ENCODE measurements at places on chromosomes 2 and 18.
A peak's percentile ranks its signal among the peaks of the same experiment; 100 is the strongest.

GRCh38 chr2:173574324-173575112 is 219.8 kb downstream of the CDCA7 start:
- DNase-seq = no peak

GRCh38 chr2:217330647-217331046 is 470.8 kb upstream of the TNP1 start:
- DNase-seq = no peak

GRCh38 chr18:58105888-58106260 is 61.8 kb downstream of the NEDD4L start:
- DNase-seq = no peak

- no peak for DNase-seq
Observed at GRCh38 chr18:55422456-55423180, 165.4 kb downstream of the TCF4 start.

DNA sequence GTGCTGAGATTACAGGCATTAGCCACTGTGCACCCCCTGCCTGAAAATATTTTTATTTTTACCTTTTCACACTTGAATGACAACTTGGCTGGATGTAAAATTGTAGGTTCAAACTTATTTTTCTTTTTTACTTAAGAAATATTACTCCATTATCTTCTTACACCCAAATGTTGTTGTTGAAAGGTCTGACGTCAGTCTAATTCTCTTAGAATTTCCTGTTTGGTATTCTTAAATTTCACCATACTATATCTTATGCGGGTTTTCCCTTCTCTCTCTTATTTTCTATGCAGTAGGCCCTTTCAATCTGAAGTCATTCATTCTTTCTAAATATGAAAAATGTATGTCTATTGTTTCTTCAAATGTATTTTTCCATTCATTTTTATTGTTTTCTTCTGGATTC is 29.1 kb upstream of the RAB11FIP5 start:
- no peak for DNase-seq

DNA sequence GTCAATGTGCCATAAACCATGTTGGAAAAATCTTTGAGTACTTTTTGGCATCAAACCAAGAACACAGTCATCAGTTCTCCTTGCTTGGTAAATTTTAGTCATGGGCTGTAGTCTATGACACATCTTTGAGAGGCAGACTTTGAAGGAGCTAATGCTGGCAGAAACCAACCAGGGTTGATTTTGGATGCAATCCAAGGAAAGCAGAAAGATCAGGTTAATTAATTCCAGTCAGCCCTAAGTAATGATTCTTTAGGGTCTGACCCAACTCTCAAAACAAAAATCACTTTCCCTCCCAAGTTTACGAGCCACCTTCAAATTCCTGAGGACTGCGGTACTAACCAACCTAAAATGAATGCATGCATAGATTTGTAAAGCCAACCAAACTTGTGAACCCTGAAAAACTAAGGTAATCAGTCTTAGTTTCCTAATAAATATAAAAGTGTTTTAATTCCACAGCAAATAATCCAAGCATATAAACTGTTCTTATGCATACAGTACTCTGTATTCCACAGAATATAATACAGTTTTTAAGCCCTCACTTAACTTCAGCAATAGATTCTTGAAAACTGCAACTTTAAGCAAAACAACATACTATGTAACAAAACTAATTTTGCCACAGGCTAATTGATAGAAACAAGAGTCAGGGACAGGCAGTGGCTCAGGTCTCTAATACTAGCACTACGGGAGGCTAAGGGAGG is 22.0 kb downstream of the AP1S3 start:
- no peak for DNase-seq

GRCh38 chr2:182914852-182915251 is 48.4 kb upstream of the FRZB start:
- no peak for DNase-seq

DNA sequence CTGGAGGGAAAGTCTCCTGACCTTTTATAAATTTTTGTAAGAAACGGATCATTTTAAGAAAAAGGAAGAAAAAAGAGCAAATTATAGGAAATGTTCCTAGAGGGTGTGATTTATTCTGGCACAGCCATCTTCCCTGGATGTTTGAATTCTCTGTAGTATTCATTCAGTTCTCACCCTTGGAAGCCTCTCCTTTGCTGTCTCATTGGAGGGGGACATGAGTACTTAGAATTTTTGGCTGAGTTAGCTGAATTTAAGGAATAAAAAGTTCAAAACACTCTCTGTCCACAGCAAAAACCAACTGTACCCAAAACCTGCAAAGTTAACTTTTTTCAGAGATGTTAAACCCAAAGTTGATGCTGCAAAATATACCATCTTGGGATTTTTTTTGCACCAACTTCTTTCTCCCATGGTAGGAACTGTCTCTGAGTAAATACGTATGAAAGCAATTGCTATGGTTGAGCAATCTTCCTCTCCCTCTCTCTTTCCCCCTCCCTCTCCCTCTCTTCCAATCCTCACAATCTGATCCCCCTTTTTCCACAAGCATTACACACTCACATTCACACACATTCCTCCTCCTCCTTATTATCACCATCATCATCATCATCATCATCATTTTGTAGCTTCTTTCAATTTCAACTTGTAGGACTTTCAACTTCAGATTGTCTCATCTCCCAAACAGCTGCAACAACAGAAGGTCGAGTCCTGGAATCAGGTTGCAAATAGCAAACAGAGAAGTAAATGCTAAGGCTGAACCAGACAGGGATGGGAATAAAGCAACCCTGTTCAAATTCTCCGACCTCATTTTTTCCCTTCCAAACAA is 183.7 kb downstream of the GFPT1 start:
- DNase-seq = no peak

DNA sequence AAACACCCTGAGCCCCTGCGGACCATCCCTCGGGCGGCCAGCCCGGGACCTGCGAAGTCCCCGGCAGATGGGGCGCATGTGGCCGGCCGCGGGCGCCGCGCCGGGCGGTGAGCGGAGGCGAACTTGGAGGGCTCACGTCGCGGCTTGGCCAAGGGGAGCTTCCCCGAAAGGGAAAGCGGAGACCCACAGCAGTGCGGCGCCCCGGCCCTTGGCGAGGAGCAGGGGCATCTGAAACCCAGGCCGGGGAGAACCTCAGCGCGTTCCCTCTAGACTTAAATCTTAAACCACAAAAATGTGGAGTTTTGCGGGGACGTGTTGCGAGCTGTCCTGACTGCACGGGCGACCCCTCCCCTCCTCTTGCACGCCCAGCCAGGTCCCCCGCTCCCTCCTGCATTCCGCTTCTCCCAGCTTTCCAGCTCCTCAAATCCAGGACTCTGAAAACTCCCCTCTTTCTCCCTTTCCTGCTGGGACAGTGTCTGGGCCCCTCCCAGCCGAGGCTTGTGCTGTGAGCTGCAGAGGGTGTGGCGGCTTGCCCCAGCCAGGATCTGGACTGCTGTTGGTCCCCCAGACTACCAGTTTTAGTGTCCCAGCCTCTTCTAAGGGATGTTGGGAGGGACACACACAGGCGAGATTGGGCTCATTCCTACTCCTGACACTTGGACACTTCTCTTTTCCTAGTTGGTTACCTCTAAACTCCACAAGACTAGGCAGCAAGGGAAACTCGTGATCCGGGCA is 1.3 kb downstream of the FMNL2 start:
- DNase-seq = peak; percentile 16

DNA sequence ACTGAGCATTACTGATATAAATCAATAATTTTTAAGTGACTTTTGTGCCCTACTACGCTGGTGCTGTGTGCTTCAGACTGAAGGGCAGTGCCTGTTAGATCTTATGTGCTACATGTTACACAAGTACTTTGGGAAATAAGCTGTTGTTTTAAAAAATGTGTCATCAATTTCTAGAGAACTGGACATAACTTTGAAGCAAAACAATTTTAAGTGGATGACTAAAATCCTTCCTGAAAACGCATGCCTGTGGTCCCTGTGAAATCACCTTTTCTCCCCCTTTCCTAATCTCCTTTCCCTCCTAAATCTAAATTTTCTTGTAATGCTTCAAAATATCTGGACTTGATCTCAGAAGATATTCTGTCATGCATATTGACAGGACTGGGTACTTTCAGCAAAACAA is 7.1 kb upstream of the IL1RL1 start:
- DNase-seq = no peak

DNA sequence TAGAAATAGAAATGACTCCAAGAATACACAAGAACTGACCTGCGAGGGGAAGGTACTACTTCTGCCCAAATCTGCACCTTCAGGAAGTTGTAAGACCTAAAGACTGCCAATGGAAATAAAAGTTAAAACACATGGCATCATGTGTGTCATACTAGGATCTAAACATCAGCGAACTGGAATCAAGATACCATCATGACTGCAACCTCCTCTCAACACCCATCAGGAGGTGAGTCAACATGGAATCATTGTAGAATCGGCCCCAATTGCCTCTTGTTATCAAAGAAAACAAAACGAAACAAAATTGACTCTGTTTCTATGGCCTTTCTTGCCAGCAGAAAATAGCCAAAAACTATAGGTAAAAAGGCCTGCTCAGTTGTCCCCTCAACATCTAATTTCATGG is 15.1 kb downstream of the RDH14 start:
- DNase-seq = no peak

DNA sequence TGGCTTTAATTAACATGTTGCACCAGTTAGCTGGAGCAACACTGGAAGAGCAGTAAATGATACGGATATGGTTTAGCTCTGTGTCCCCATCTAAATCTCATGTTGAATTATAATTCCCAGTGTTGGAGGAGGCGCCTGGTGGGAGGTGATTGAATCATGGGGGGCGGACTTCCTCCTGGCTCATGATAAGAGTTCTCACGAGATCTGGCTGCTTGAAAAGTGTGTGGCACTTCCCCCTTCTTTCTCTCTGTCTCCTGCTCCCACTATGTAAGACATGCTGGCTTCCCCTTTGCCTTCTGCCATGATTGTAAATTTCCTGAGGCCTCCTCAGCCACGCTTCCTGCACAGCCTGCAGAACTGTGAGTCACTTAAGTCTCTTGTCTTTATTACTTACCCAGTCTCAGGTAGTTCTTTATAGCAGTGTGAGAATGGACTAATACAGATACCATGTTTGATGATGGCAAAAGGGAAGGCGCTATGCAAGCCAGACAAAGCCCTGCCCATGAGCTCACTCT is 963.6 kb downstream of the SOCS6 start:
- DNase-seq = no peak

DNA sequence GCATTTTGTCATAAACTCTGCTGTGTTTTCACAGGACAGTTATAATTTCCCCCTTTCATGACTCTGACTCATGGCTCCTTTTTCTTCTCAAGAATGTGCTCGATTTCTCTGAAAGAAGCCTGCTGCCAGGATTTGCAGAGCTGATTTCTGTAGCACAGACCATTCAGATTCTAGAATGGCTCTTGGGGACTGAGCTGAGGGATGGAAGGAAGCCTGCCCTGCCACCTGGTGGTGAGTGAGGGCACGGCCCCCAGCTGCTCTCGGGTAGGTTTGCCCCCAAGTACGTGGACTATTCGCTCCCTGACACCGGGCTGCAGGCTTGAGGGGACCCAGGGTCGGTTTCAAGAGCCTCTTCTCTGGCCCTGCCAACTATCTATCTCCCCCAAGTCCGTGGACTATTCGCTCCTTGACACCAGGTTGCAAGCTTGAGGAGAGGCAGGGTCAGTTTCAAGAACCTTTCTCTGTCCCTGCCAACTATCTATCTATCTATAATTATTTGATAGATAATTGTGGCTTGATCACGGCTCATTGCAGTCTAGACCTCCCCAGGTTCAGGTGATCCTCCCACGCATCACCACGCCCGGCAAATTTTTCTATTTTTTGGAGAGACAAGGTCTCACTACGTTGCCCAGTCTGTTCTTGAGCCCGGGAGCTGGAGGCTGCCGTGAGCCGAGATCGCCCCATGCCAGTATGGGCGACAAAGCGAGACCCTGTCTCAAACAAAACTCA is 1.4 kb upstream of the SMYD5 start:
- DNase-seq = peak; percentile 83

- DNase-seq = no peak
Observed at GRCh38 chr2:221914334-221914880, 342.3 kb upstream of the EPHA4 start.

DNA sequence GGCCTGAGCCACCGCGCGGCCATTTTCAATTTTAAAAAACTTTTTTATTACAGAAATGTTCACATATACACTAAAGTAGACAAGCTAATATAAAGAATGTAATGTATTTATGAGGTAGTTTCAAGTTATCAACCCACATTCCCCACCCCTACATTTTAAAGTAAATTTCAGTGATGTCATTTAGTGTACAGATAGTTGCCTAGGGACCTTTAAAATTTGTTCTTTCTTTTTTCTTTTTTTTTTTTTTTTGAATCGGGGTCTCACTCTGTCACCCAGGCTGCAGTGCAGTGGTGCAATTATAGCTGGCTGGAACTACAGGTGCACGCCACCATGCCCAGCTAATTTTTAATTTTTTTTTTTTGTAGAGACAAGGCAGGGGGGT is 2.6 kb upstream of the LIMS1 start:
- no peak for DNase-seq

GRCh38 chr2:60118061-60118460 is 435.4 kb downstream of the BCL11A start:
- no peak for DNase-seq

GRCh38 chr2:43941966-43942365 is 53.8 kb downstream of the LRPPRC start:
- no peak for DNase-seq

DNA sequence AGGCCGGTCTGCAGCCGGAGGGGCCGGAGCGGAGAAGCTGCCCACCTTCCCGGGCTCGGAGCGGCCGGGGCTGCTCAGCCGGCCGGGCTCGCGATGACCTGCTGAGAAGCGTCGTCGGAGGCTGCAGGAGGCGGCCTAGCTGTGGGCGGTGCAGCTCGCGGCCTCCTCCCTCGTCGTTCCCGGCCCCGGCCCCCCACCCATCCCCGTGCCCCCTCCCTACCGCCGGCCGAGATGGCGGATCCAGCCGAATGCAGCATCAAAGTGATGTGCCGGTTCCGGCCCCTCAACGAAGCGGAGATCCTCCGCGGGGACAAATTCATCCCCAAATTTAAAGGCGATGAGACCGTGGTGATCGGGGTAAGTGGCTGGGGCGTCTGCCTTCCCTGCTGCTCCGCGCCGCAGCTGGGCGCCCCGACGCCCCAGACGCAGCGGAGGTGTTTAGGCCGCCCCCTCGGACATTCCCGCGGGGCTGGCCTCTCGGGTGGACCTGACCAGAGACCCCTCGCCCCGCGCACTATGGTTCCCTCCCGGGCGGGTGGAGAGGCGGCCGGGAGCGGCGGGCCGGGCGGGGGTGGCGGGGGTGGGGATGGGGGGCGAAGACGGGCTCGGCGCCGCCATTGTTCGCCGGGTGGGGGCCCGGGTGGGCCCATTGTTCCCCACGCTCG is 492 bp downstream of the KIF5C start:
- peak; percentile 12 for DNase-seq

DNA sequence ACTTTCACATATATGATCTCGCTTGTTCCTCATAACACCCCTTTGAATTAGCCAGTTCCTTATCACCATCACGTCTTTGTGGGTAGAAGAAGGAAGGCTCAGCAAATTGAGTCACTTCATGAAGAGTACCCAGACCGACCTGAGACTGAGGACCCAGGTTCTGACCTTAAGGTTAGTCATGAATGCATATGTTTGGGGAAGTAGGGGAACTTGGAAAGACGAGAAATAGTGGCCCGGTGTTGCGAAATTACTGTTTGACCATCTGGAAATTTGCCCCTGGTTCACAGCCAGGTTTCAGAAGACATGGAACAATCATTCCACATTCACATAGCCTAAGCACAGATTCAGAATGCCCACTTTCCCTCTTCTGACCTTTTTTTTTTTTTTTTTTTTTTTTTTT is 59.8 kb downstream of the MEIS1 start:
- no peak for DNase-seq

GRCh38 chr18:28657961-28658360 is 481.0 kb upstream of the CDH2 start:
- no peak for DNase-seq

GRCh38 chr2:41026613-41027012 is 574.7 kb upstream of the SLC8A1 start:
- DNase-seq = no peak
